ENCODE measurements at places on chromosomes 3 and 15.

DNA sequence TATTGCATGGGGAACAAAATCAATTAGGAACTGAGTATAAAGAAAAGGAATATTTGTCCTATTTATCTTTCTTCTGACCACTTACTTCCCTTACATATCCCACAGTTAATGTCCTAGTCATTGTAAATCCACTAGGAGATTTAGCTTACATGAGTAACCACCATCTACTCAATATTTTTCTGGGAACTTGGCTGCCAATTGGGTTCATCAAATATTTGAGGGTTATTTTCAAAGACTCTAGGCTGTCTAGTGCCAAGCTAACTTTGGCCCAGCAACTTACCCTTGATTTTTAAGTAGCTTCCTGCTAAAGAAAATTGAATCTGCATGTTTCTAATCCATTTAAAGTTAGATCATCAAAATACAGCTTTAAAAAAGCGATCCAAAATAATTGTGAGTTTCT lies 362.5 kb upstream of the EPHA3 start:
- no peak for DNase-seq

DNA sequence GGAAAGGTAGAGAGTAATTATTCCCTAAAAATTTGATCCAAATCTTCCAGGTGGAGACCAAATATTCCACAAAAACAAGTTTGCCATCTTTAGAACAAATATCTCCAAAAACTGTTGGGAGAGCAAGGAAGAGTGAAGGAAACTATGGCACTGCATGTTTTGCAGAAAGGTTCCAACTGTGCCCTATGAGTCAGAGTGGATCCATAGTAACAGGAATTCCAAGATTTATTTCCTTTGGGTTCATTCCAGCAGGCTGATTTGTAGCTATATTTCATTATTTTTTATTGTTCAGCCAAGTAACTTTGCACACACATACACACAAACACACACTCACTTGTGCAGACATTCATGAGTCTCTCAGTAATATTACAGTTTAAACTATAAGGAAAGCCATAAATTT lies 459.7 kb upstream of the EPHA6 start:
- no peak for DNase-seq

DNA sequence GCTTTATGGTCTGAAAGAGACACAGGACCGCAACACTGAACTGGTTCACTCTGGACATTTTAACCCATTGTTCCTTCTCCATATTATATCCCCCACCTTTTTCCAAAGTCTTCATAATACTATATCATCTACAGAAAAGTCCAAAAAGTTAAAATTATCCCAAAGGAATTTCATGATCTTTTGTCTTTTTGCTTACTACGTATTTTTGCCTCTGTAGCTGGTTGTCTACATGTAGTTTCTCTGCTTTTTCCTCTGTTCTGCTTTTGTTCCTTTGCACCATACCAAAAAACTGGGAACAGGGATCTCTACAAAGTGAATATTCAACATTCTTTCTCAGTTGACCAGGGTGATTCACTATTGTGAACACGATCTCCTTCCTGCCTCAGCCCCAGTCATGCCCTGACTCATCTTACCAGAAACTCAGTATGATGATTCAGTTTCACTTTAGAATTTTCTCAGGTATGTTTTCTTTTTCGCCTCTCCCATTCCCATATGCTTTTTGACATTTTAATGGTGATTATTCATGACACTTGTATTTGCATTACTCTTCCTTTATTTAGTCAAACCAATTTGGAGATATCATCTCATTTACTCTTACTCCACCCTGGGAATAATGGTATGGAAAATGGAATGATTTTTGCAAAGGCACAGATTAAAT lies 14.5 kb downstream of the EMC4 start:
- no peak for DNase-seq

GRCh38 chr15:44882499-44882968 lies 74.0 kb upstream of the TERB2 start:
- DNase-seq: no peak

DNA sequence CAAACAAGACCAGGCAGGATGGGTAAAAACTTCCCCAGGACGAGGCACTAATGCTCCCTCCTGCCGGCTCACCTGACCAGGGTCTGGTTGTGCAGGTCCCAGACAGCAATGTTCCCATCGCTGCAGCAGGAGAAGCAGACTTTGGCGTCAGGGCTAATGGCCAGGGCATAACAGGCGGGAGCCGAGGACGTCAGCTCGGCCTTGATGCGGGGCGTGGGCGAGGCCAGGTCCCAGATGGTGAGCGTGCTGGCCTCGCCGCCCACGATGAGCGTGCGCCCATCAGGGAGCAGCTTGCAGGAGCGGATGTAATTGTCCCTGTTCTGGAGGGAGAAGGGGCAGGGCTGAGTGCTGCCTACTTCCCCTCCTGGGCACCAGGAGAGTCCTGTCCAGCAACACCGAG lies 43.4 kb downstream of the TLE3 start:
- DNase-seq: no peak

GRCh38 chr3:142228964-142229363 lies 3.6 kb upstream of the GK5 start:
- no peak for DNase-seq

DNA sequence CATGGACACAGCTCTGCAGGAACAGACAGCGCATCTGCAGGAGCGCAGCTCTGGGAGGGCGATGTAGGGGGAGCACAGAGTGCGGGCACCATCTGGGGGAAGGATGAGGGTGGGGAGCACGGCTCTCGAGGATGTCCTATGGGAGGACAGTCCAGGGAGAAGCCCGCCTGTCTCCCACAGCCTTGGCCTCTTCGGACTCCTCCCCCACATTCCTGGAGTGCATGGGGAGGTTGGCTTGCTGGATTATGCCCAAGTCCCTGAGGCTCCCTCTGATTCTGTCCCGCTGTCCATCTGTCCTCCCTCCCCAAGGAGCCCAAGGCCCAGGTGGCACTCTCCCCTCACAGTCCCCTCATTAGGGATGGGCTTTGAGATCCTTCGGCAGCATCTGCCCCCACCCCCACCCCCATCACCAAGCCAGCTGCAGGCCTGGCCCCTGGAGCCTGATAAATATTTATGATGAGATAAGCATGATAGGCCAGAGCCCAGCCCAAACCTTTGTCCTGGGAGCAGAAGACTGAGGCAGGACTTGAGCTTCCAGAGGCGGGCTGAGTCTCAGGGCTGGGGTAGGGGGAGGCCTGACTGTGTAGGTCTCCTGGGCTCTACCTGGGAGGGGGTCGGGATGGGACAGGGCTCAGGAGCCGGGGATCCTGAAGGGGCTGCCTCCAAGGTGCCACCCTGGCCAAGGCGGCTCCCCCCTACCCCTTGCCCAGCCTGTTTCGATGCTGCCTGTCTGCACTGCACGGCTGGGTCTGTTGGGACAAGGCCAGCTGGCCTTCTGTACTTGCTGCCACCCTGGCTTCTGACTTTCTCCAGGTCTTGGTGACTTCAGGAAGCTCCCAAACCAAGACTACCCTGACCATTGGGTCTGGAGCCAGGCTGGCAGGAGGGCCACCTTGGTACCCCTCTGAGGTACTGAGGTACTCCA lies 28.6 kb upstream of the SEMA3F start:
- no peak for DNase-seq

DNA sequence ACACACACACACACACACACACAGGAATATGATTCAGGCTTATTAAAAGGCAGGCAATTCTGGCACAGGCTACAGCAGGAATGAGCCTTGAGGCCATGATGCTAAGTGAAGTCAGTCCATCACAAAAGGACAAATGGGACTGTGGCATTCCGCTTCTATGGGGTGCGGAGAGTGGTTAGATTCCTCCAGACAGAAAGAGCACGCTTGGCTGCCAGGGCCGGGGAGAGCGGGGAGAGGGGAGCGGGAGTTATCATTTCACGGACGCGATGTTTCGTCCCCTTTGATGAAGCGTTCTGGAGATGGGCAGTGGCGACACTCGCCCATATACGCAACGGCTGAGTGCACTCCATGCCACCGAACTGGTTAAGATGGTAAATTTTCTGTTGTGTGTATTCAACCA lies 58.5 kb upstream of the FAM174B start:
- no peak for DNase-seq

- no peak for DNase-seq
Measured at GRCh38 chr3:128359846-128360642, 106.6 kb downstream of the DNAJB8 start.

DNA sequence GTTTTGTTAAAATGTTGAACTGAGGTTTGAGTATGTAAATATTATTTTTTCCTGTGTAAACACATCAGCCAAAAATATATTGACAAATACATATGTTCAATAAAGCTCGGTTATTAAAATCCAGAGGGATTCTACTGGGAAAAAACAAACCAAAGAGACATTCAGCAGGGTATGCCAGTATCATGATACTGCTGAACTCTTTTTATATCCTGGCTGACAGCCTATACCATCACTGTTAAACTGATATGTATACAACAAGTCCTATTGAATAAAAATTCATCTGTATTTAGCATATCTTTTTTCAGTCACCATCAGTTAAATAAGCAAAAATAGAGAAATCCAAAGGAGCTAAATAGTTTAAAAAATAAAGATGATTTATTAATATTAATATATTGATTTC lies 71.6 kb upstream of the NEO1 start:
- DNase-seq: no peak

GRCh38 chr3:49471856-49472495 lies 1.9 kb downstream of the DAG1 start:
- no peak for DNase-seq

- DNase-seq: no peak
Measured at GRCh38 chr3:27596921-27597320, 112.7 kb upstream of the SLC4A7 start.

- no peak for DNase-seq
Measured at GRCh38 chr3:106121491-106122289, 252.9 kb upstream of the CBLB start.

- no peak for DNase-seq
Measured at GRCh38 chr3:123884203-123884831, at the start of gene MYLK. MYLK (minus strand) TSS chr3:123884332; CDS start chr3:123793841, 90,491 bp downstream.

DNA sequence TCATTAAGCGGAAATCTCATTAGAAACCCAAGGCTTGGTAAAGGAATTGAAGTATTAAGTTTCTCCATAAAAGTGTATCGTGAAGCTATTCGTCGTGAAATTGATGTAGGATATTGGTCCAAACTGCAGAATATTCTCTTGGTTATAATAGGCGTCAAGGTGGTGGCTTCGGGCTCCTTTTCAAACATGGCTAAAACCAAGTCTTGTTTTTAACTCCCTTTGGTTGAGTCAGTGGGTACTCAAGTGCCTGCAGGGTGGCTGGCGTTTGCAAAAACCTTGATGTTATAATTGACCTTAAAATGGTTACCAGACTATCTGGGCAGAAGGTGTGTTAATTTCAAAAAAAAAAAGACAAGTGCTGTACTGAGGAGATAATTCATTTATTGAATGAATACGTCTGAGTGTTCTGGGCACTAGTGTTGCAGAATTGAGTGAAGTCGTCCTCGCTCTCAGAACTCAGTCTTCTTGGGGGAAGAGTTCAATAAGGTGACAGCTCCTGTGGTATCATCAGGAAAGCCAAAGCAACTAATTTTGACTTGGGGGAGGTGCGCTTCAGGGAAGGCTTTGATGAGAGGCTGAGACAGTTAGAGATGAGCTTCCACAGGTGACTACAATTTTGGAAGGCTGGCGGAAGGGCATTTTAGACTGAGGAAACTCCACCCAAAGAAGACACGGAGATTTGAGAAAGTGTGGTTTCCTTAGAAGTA lies 1.5 kb downstream of the UBE2Q2 start:
- no peak for DNase-seq

GRCh38 chr3:117565777-117566176 lies 856.2 kb downstream of the TUSC7 start:
- no peak for DNase-seq

- no peak for DNase-seq
Measured at GRCh38 chr3:177960014-177960413, 576.2 kb upstream of the KCNMB2 start.

DNA sequence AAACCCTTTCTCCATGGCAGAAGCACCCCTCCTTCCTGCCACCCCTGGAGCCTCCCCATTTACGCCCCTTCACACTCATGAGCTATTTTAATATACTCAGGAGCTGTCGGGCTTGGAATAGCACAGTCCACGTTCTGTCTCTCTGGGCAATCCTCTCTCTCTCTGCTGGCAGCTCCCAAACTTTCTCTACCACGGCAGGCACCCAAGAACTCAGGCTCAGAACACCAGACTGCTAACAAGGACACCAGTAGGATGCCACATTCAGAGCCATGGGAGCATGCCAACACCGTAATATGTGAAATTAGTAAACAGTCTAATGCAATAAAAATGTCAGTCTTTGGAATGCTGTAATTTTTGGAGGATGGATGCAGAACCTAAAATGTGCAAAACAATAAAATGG lies 19.3 kb downstream of the TNFAIP8L3 start:
- no peak for DNase-seq

DNA sequence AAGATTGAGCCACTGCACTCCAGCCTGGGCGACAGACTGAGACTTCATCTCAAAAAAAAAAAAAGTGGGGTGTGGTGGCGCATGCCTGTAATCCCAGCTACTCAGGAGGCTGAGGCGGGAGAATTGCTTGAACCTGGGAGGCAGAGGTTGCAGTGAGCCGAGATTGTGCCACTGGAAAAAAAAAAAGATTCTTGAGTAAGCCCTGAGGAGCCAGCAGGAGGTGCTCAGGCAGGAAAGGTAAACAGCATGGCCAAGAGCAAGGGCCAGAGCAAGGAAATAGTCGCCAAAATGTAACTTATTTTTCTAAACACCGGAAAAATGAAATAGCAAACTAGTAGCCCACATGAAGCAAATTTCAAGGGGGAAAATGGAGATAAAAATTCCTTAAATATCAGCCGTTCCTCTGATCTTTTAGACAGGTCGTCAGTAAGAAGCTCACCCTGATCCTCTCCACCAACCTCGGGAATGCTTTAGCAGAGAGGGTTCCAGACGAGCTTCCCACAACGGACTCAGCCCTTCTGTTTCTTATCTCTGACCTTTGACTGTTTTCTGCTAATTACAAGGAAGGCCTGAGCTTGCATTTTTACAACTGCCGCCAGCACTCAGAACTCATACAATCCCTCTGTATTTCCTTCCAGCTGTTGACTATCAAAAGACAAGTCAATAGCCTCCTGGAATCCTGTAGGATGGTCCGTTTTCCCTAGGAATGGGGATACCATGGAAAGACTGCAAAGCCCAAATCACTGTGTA lies 45.0 kb upstream of the AKAP13 start:
- DNase-seq: no peak

- no peak for DNase-seq
Measured at GRCh38 chr3:156664831-156665178, 9.6 kb upstream of the TIPARP start.

GRCh38 chr3:5347486-5347885 lies 160.0 kb downstream of the EDEM1 start:
- DNase-seq: no peak

Data from stimulated activated CD8-positive, alpha-beta memory T cell treated with anti-CD3 and anti-CD28 coated beads, Interleukin-12 subunit alpha, Interleukin-12 subunit beta, amount 100 ng/mL, for 1 hour (primary cell).